Suprapubic skin (tissue), 4 donors: ENCODE measurements at places on chromosomes 2 and 18. TPM values are rescaled to one million over a fixed set of nuclear protein-coding genes. Genes with fewer than 3 reads are reported as not detected.
A peak's percentile ranks its signal among the peaks of the same experiment; 100 is the strongest.

GRCh38 chr2:102171946-102172345 lies 14.9 kb upstream of the IL1RL2 start:
- no peaks in the 10 kb centered on the region for H3K4me1 ChIP-seq
- DNase-seq = no peak
- H3K36me3 ChIP-seq = peaks cover 81% of the 10 kb centered on the region
- no peak overlapping the region for H3K4me3 ChIP-seq

DNA sequence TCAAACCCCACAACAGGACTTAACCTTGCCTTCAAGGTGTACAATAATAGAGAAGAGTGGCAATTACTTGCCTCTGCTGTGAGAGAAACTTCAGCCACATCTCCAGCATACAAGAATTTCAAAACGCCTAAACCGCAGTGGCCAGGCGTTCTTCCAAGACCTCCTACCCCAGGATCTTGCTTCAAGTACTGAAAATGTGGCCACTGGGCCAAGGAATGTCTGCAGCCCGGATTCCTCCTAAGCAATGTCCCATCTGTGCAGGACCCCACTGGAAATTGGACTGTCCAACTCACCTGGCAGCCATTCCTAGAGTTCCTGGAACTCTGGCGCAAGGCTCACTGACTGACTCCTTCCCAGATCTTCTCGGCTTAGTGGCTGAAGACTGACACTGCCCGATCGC lies 2.8 kb upstream of the CYB5A start:
- no peak overlapping the region for H3K27ac ChIP-seq
- no peak overlapping the region for H3K4me3 ChIP-seq
- no peaks in the 10 kb centered on the region for H3K36me3 ChIP-seq
- DNase-seq = no peak
- no peaks in the 10 kb centered on the region for H3K27me3 ChIP-seq

The UGT1A10 gene
- not detected for total RNA-seq

DNA sequence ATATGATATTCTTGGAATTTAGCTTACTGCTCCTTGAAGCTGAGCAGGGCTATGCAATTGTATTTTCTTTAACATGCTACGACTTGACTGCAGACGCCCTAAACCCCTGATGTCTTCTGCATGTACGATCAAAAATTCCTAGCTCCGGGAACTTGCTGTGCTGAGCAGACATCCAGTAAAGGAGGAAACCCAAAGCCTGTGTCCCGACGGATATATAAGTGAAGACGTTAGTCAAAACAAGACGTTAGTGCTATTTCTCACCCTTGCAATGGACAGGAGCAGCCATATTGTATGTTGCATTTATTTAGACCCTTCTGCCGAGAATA lies 51.5 kb downstream of the SETBP1 start:
- peaks cover 47% of the 10 kb centered on the region for H3K4me1 ChIP-seq
- no peaks in the 10 kb centered on the region for H3K27me3 ChIP-seq
- DNase-seq = no peak
- H3K36me3 ChIP-seq = no peaks in the 10 kb centered on the region

The PAX8 gene
- 7.7 TPM for total RNA-seq

DNA sequence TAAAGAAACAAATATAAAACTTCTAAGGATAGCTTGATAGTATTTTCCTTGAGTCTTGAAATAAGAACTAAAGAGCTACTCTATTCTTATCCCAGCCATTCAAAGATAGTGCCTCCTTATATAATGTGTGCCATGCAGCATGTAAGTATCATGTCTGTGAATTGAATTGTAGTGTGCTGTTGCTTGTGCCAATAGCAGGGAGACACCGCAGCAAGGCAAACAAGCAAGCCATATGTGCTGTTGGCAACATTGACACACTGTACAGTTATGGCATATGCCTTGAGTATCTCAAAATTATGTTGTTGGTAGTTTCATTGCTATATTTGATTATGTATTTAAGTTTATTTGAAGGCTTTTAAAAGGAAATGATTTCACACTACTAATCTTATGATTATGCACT lies 58.2 kb downstream of the ERBB4 start:
- H3K27ac ChIP-seq = no peak overlapping the region
- no peaks in the 10 kb centered on the region for H3K4me1 ChIP-seq
- H3K36me3 ChIP-seq = no peaks in the 10 kb centered on the region
- no peak for DNase-seq
- no peaks in the 10 kb centered on the region for H3K27me3 ChIP-seq
- H3K4me3 ChIP-seq = no peak overlapping the region

DNA sequence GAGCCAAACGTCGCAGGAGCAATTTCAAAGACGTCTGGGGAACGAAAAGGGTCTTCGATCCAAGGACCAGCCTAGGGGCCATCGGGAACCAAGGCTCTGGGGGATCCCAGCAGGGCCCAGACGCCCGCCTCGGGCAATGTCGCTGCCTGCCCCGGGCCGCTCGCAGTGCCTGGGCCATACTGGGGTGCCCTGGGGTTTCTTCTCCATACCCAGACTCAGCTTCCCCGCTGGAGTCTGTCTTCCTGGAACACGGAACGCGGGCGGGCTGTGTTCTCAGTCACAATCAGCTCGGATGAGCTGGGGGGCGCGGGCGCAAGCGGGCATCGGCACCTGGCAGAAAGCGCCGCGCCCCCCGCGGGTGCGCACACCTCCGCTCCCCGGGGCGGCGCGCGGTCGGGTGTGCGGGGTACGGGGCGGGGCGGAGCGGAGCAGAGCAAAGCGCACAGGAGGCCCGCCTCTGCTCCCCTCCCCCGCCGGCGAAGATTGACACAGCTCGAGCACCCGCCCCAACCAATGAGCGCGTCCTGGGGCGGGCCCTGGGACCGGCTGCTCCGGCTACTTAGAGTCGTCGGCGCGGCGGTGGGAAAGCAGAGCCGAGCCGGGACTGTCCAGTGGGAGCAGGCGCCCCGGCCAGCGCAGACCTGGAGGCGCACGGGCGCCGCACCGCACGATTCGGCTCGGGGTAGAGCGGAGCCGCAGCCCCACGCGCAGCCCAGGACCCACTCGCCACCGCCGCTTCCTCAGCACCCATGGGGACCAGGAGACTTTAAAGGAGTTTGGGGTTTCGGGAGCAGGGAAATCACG lies at the start of gene LRATD1:
Gene LRATD1 (plus strand): TSS at position 585 of the 804 bp plus-strand sequence. CDS start 1,263 bp downstream, outside the sequence.
- peak within 1 kb of the TSS; percentile 65 for H3K4me3 ChIP-seq
- peak; percentile 89 for DNase-seq
- no peaks in the 10 kb centered on the region for H3K36me3 ChIP-seq
- H3K27ac ChIP-seq = peak within 1 kb of the TSS; percentile 90
- H3K27me3 ChIP-seq = peaks cover 20% of the 10 kb centered on the region

The SALL3 gene
- 0.40 TPM for total RNA-seq

The MYOM1 gene
- 2.1 TPM for total RNA-seq

GRCh38 chr18:65631766-65632165 lies 119.0 kb upstream of the CDH7 start:
- H3K36me3 ChIP-seq = no peaks in the 10 kb centered on the region
- H3K27ac ChIP-seq = no peak overlapping the region
- H3K4me3 ChIP-seq = no peak overlapping the region
- H3K4me1 ChIP-seq = no peaks in the 10 kb centered on the region
- DNase-seq = no peak

DNA sequence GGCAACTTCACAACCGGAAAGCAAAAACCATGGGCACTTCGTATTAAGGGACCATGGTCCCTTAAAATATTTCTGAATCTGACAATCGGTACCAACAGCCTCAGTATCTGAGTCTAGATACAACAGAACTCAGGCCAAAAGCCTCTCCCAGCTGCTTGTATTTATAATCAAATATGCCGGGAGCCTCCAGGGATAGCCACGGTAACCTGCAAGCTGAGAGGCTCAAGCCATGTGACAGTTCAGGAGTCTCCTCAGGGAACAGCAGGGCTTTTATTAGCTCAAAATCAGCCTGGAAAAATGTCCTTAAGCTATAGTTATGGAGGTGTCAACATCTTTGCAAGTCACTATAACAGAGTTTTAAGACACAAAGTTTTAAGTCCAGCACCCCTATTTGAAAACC lies 352.8 kb upstream of the GYPC start:
- no peaks in the 10 kb centered on the region for H3K36me3 ChIP-seq
- no peak for DNase-seq
- no peak overlapping the region for H3K4me3 ChIP-seq
- no peaks in the 10 kb centered on the region for H3K4me1 ChIP-seq
- H3K27me3 ChIP-seq = no peaks in the 10 kb centered on the region

GRCh38 chr2:237694415-237695194 lies 67.2 kb downstream of the LRRFIP1 start:
- peak overlapping the region; percentile 94 for H3K4me3 ChIP-seq
- H3K27ac ChIP-seq = peak overlapping the region; percentile 96
- H3K27me3 ChIP-seq = no peaks in the 10 kb centered on the region
